ENCODE measurements at places on chromosomes 5 and 9. TPM values are rescaled to one million over a fixed set of nuclear protein-coding genes. Genes with fewer than 3 reads are reported as not detected.

KCNN2 gene
- 0.54 TPM for total RNA-seq

NOTCH1 gene
- 140 TPM for total RNA-seq

ADAMTS6 gene
- total RNA-seq, result 5.4 TPM

KIF20A gene
- 3.2 TPM for total RNA-seq

CCDC69 gene
- total RNA-seq, result 86.5 TPM
